ENCODE measurements at places on chromosomes 5 and 9.
A peak's percentile ranks its signal among the peaks of the same experiment; 100 is the strongest.

DNA sequence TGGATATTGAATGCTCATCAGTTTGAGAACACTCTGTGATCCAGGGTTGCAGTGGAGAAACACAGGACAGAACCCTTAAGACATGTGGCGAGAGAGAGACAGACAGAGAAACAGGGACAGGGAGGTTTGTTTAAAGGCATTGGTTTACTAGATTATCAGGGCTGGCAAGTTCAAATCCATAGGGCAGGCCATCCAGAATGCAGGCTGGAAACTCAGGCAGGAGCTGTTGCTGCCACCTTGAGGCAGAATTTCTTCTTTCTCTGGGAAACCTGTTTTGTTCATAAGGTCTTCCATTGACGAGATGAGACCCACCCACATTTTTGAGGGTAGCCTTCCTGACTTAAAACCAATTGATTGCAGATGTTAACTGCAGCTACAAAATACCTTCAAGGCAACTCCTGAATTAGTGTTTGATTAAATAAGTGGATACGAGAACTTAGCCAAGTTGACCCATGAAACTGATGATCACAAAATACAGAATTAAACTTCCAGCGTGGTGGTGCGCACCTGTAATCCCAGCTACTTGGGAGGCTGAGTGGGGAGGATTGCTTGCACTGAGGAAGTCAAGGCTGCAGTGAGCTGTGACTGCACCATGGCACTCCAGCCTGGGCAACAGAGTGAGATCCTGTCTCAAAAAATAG is 55.9 kb downstream of the NSUN2 start:
- DNase-seq: peak; percentile 17

DNA sequence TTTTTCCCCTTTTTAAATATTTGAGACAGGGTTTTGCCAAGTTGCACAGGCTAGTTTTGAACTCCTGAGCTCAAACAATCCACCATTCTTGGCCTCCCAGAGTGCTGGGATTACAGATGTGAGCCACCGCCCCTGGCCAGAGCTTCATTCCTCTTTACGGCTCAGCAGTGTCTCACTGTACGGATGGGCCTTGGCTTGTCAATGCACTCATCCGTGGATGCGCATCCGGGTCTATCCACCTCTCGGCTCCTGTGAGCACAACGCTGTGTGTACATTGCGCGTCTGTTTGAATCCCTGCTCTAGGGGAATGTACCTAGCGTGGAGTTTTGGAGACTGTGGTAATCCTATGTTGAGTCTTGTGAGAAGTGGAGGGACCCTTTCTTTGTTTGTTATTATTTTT is 10.9 kb upstream of the EGFL7 start:
- DNase-seq: no peak

DNA sequence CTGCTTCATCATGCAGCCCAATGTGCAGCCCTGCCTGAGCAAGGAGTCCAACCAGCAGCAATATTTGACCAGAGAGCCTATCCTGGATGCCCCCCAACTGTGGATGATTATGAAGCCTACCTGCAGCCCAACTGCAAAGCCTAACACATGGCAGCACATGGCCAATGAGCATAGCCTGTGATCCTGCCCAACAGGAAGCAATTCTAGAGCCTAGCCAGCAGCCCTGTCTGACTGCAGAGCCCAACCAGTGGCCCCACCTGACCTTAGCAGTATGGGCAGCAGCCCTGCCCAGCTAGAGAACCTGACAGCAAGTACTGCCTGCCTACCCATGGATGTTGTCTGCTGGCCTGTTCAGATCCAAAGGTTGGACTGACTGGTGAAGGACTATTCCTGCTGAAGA is 97.3 kb upstream of the SH3GL2 start:
- no peak for DNase-seq

DNA sequence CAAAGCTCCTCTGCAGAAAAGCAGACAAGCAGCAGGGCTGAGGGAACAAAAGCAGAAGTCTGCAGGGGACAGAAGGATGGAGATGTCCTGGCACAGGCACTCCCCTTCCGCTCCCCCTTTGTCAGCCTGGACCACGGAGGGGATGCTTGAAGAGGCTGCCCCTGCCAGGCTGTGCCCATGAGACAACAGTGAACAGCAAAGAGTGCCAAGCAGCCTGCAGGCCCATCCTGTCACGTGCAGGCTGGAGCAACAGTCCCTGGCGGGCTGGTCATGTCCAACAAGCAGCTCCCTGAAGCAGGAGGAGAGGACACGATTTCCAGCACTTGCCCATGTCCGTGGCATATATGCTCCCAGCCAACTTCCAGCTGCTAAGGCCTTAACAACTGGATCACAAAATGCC is 132.3 kb downstream of the IRX2 start:
- no peak for DNase-seq
